Activated naive CD4-positive, alpha-beta T cell treated with anti-CD3 and anti-CD28 coated beads, Interleukin-2, amount 50 U/mL, for 72 hours (primary cell): ENCODE measurements at places on chromosomes 1 and 21. TPM values are rescaled to one million over a fixed set of nuclear protein-coding genes. Genes with fewer than 3 reads are reported as not detected.

Gene UBL4B
- not detected for total RNA-seq

Gene OR6N1
- total RNA-seq = not detected

Gene HMGB4
- not detected for total RNA-seq

Gene TRIM45
- 1.5 TPM for total RNA-seq

Gene PTPN7
- total RNA-seq = 119 TPM

Gene MRPL9
- total RNA-seq = 114 TPM

Gene MAP3K6
- total RNA-seq = 5.5 TPM

Gene NR1I3
- total RNA-seq = not detected

Gene ADAMTSL4
- total RNA-seq = 2.9 TPM

Gene KCNK2
- total RNA-seq = not detected

Gene PDE9A
- 4.2 TPM for total RNA-seq

Gene LIPI
- total RNA-seq = not detected

Gene TACSTD2
- 0.14 TPM for total RNA-seq

Gene CGN
- 2.6 TPM for total RNA-seq

Gene SLAMF7
- 70.9 TPM for total RNA-seq

Gene TMEM234
- total RNA-seq = 7.0 TPM

Gene HMGCS2
- total RNA-seq = not detected

Gene CHI3L1
- total RNA-seq = 0.49 TPM

Gene C1QB
- not detected for total RNA-seq

Gene DPM3
- total RNA-seq = 40.8 TPM

Gene TMEM82
- total RNA-seq = not detected

Gene ELAVL4
- total RNA-seq = not detected

Gene C1orf115
- 0.60 TPM for total RNA-seq

Gene PLA2G4A
- 0.09 TPM for total RNA-seq

Gene CFHR3
- total RNA-seq = not detected

Gene FABP3
- total RNA-seq = not detected

Gene SZT2
- 52.1 TPM for total RNA-seq

Gene PER3
- total RNA-seq = 3.5 TPM

Gene VAMP4
- 6.8 TPM for total RNA-seq

Gene TRIM58
- not detected for total RNA-seq

Gene S100A12
- not detected for total RNA-seq

Gene MACO1
- total RNA-seq = 19.7 TPM
